ENCODE measurements at places on chromosomes 7 and 10.

GRCh38 chr7:157704365-157704764 lies 367.6 kb downstream of the DNAJB6 start:
- no peak for DNase-seq

- DNase-seq, result no peak
Observed at GRCh38 chr7:159311172-159311494, 166.5 kb upstream of the VIPR2 start.

DNA sequence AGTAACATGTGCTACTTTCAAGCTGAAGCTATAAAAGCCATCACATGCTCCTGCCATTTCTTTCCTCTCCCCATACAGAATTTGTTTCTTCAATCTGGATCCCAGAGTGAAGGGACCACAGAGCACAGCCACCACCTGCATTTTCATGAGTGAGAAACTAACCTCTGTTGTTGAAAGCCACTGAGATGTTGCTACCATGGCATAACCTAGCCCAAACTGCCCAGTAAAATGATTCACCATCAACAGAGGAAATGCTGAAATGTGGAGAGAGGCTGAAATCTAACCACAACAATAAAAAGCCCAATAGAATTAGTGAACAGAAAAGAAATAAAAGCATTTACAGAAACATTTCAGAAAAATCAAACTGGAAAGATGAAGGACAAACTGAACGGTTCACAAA lies 125.2 kb downstream of the AMPH start:
- DNase-seq, result no peak

GRCh38 chr7:111801277-111801676 lies 239.0 kb upstream of the IMMP2L start:
- no peak for DNase-seq

GRCh38 chr10:75029857-75030256 lies 81.6 kb upstream of the SAMD8 start:
- DNase-seq, result no peak

GRCh38 chr10:84097787-84098353 lies 41.4 kb upstream of the GHITM start:
- DNase-seq, result no peak

DNA sequence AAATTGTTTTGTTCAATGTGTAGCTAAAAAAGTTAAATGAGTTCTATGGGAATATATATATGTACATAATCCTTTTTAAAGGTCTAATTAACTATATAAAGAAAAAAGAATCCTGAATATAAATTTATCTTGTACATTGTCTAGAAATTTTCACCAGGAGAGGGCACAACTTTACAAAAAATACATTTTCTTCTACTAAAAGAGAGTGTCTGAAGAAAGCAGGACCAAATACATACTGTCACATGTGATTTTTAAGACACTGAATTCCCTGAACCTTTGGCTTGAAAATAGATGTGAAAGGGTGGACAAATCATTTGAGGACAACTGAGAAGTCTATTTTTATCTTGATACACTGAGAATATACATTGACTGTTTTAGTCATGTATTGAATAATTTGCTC lies 204.3 kb downstream of the DGKB start:
- DNase-seq, result no peak

GRCh38 chr7:151276666-151277590 lies 28.4 kb upstream of the SMARCD3 start:
- peak; percentile 70 for DNase-seq

GRCh38 chr7:135320268-135320667 lies 86.6 kb downstream of the STRA8 start:
- DNase-seq, result no peak

GRCh38 chr10:50381642-50382041 lies 130.3 kb upstream of the ASAH2 start:
- DNase-seq, result no peak

DNA sequence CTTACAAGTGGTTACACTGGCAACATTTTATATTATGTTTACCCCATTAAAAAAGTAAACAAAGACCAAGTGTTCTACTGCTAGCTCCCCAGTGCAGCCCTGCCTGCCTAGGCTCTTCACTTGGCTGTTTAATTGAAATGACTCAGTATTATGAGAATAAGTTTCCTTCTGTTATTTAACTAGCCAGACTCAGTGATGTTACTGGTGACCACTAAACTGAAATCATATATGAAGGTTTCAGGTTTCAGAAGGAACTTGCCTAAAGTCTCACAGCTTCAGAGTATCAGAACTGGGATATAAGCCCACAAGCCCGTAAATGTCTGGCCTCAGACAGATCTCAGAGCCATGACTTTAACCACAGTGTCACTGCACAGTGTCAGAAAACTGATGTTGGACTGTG lies 66.8 kb upstream of the EXOC4 start:
- no peak for DNase-seq

GRCh38 chr7:29207162-29207801 lies 12.7 kb downstream of the CHN2 start:
- DNase-seq, result no peak

- DNase-seq, result no peak
Observed at GRCh38 chr10:4830551-4830950, 4.5 kb downstream of the AKR1E2 start.

- DNase-seq, result no peak
Observed at GRCh38 chr7:118907911-118908527, 683.5 kb downstream of the ANKRD7 start.

GRCh38 chr10:13351340-13351915 lies 3.3 kb upstream of the SEPHS1 start:
- no peak for DNase-seq

GRCh38 chr10:27474741-27475140 lies 29.4 kb upstream of the RAB18 start:
- no peak for DNase-seq

- no peak for DNase-seq
Observed at GRCh38 chr7:103689255-103689654, 243.2 kb upstream of the SLC26A5 start.

DNA sequence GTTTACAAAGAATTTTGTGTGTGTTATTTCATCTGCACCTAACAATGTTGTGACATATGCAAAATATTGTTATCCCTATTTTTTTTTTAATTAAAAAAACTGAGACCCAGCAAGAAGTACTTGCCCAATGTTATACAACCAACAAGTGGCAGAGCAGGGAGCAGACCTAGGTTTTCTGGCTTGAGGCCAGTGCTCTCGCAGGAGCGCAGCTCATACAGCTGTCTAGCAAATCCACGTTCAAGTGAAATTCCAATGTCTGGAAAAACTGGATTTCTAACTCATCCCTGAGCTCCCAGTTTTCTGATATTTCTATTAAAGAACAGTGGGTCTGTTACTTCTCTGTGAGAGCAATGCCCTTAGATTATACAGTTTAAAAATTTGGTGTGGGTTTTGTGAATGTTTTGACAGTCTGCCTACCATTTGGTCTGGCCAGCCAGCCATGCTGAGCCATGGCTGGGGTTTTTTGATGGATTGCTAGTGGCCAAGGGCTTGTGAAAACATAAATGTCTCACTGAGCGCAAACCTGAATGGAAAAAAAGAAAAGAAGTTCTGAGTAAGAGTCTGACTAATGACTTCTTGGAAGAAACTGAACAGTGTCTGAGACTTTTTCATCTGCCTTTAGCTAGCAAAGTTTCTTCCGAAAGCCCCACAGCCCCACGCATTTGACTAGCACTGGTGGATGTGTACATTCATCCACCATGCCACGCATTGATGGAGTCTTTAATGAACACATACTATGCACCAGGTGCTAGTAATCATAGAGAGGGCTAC lies 15.4 kb upstream of the PRF1 start:
- no peak for DNase-seq

Data from GM19239 (cell line).